ENCODE measurements at places on chromosomes 4 and X. TPM values are rescaled to one million over a fixed set of nuclear protein-coding genes. Genes with fewer than 3 reads are reported as not detected.

LSM6 gene
- total RNA-seq, result 43.1 TPM

HMX1 gene
- total RNA-seq, result not detected

MAP9 gene
- 18.9 TPM for total RNA-seq

QRFPR gene
- not detected for total RNA-seq

GSX2 gene
- not detected for total RNA-seq

PABPC1L2A gene
- not detected for total RNA-seq

IRF2 gene
- total RNA-seq, result 29.7 TPM

TEX13B gene
- total RNA-seq, result not detected

DCAF4L1 gene
- total RNA-seq, result under 0.01 TPM

NUDT9 gene
- total RNA-seq, result 13.7 TPM

DMP1 gene
- not detected for total RNA-seq
